ENCODE measurements at places on chromosomes 2 and 18. TPM values are rescaled to one million over a fixed set of nuclear protein-coding genes. Genes with fewer than 3 reads are reported as not detected.

Gene ACOXL
- 0.18 TPM for total RNA-seq

Gene ZC3H6
- 25.8 TPM for total RNA-seq

Gene HNRNPLL
- total RNA-seq, result 102 TPM

DNA sequence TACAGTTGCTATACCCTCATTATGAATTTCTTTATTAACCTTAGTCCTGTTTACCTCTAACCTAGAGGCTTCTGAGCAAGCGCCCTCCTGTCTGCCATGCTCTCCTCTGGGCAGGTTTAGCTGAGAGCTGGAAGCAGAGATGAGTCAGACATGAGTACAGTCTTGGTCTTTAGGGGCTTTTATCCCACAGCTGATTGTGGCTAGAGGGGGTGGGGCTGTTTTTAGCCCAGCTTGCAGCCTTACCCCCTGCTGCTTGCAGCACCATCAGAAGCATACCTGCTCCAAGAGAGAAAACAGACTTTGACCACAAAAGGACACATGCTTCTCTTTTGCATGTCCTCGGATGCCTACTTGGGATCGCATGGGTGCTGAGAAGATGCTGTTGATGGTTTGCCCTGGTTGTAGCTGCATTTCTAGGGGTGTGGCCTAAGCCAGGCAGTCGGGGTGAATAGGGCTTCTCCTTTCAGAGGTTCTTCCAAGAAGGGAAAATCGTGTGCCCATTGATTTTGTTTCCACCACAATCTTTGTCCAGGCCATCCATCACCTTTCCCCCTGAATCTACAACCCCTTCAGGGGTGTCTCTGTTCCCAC, 115.0 kb upstream of the LGALSL start:
- no peak for DNase-seq

DNA sequence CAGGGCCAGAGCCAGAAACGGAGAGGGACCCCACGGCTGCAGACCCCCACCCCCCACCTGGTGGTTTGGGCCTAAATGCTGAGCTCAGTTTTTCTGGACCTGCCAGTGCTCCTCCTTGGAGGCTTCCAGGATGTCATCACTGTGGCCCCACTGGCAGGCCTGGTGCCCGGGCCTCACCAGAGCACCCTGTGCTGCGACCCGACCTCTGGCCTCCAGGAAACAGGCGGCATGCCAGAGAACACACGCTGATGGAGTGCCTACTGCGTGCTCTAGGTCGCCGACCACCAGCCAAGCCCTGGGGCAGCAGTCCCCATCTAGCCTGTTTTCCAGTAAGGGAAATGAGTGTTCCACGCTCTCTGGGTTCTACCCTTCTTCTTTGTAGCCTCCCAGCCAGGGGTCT, 33.8 kb downstream of the HS6ST1 start:
- no peak for DNase-seq

DNA sequence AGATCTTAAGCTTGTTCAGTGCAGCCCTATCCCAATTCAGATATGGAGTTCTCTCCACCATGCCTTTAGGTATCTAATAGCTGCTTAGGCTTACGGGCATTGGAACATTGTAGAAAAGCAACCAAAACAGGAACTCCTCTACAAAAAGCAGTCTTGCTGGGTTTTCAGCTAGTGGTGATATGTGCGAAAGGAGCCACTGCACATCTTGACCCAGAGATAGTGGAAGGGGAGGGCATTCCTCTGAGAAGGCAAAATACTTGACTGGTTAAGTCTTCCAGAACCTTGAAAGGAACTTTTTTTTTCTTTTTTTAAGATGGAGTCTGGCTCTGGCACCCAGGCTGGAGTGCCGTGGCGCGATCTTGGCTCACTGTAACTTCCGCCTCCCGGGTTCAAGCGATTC, 2.6 kb upstream of the TNFAIP6 start:
- DNase-seq, result no peak

- no peak for DNase-seq
Observed at GRCh38 chr2:224442071-224442967, 40.4 kb upstream of the FAM124B start.

DNA sequence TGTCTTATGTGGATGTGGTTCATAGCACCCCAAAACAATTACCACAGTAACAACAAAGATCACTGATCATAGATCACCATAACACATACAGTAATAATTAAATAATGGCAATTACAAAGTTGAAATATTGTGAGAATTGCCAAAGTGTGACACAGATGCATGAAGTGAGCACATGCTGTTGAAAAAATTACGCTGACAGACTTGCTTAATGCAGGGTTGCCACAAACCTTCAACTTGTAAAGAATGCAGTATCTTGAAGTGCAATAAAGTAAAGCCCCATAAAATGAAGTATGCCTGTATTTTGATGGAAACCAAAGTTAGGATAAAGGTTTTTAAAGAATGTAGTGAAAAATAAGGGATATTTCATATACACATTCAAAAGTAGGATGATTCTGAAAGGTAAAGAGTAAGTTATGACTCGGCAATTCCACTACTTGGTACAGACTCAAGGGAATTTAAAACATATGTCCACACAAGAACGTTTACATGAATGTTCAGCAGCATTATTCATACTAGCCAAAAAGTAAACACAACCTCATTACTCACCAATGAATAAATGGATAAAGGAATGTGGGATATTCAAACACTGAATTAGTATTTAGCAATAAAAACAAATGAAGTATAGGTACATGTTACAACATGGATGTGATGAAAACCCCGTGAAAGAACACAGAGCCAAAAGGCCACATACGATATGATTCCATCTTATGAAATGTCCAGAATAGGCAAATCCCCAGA, 61.6 kb downstream of the SCN9A start:
- no peak for DNase-seq

All from cerebellum (tissue), 4 donors.